Cardiac atrium fibroblast (primary cell): ENCODE measurements at places on chromosomes 16 and 17. TPM values are rescaled to one million over a fixed set of nuclear protein-coding genes. Genes with fewer than 3 reads are reported as not detected.

Gene FKBP10
- 676 and 811 TPM in 2 replicates for total RNA-seq

Gene FBXL20
- 5.4 and 9.1 TPM in 2 replicates for total RNA-seq

Gene MT3
- 0.81 TPM in 1 of 2 replicates, not detected in the other for total RNA-seq

Gene SLC35B1
- total RNA-seq = 45.0 and 47.6 TPM in 2 replicates

Gene C16orf95
- total RNA-seq = 0.36 and 1.6 TPM in 2 replicates

Gene CHST5
- not detected in 2 replicates for total RNA-seq

Gene ABCC6
- total RNA-seq = not detected in 2 replicates

Gene IGSF6
- total RNA-seq = not detected in 2 replicates

Gene HNF1B
- 0.54 TPM in 1 of 2 replicates, not detected in the other for total RNA-seq
